Muscle of leg (tissue), 16 donors: ENCODE measurements at places on chromosomes 2 and 18. TPM values are rescaled to one million over a fixed set of nuclear protein-coding genes. Genes with fewer than 3 reads are reported as not detected.

DNA sequence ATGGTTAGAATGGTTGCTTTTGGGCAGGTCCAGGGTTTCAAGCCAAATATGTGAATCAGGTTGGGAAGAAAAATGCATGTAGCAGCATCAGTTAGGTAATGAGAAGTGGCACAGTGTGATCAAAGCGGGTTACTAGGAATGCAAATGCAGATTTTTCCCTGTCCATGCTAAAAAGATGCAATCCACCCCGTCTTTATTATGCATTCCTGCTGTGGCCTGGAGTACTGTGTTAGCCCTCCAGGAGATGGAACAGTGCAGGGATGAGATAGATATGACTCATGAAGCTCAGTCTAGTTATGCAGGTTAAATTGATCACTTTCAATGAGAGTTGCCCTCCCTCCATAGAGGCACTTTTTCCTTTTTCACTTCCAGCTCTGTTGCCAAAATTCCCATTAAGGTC is 283.8 kb downstream of the CTNNA2 start:
- no peaks in the 10 kb centered on the region for H3K4me1 ChIP-seq
- H3K27me3 ChIP-seq = no peaks in the 10 kb centered on the region
- DNase-seq = no peak
- H3K27ac ChIP-seq = no peak overlapping the region
- no peak overlapping the region for H3K4me3 ChIP-seq
- no peaks in the 10 kb centered on the region for H3K36me3 ChIP-seq

DNA sequence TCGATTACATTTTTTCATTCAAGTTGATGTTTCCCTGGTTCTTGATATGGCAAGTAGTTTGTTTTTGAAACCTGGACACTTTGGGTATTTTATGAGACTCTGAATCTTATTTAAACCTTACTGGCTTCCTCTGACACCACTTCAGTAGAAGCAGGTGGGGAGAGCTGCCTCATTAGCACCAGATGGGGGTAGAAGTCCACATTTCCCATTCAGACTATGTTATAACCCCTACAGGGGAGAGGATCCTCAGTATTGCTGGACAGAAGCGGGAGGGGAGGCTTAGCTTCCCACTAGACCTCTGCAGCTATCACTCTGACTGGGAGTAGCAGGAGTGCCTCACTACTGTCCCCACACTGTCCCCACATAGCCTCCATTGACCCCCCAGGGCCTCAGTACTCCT is 145.3 kb upstream of the SLC35G4 start:
- no peak for DNase-seq
- no peak overlapping the region for H3K27ac ChIP-seq
- no peaks in the 10 kb centered on the region for H3K4me1 ChIP-seq
- H3K36me3 ChIP-seq = no peaks in the 10 kb centered on the region
- H3K4me3 ChIP-seq = no peak overlapping the region
- no peaks in the 10 kb centered on the region for H3K27me3 ChIP-seq

- no peak overlapping the region for H3K27ac ChIP-seq
- no peak for DNase-seq
- no peaks in the 10 kb centered on the region for H3K36me3 ChIP-seq
- no peaks in the 10 kb centered on the region for H3K27me3 ChIP-seq
These were observed 15.7 kb downstream of the CCDC85A start for GRCh38 chr2:56199492-56199891.

DNA sequence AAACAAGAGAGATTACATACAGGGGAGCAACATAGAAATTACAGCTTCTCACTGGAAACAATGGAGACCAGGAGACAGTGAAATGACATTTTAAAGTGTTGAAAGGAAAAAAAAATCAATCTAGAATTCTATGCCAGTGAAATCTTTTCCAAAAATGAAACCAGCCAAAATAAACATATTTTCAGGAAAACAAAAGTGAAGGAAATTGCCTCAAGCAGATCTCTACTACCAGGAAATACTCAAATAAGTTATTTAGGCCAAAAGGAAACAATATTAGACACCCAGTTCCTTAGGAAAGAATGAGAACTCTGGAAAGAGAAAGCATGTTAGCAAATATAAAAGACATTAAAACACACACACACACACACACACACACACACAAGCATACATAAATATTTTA is 339.9 kb upstream of the NCKAP5 start:
- no peak overlapping the region for H3K27ac ChIP-seq
- H3K27me3 ChIP-seq = no peaks in the 10 kb centered on the region
- no peak overlapping the region for H3K4me3 ChIP-seq

The SLC23A3 gene
- 1.5 TPM for total RNA-seq

DNA sequence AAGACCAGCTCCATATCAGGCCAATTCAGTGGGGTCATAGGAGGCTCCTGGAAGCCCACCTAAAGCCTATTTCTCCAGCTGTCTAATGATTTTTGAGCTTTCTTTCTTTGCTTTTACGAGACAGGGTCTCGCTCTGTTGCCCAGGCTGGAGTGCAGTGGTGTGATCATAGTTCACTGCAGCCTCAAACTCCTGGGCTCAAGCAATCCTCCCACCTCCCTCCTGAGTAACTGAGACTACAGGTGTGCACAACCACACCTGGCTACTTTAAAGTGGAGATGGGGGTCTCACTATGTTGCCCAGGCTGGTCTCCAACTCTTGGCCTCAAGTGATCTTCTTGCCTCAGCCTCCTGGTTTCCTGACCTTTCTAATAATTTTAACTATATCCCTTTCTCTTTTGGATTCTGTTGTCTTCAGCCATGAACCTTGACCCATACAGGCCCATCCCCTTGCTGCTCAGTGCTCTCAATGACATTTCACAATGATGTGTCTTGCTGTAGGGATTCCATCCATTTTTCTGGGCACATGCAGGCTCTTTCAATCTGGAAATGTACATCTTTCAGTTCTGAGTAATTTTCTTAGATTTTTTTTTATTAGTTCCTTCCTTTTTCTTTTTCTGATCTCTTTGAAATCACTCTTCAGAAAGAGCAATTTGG is 29.7 kb downstream of the GNLY start:
- DNase-seq = no peak
- peaks cover 7% of the 10 kb centered on the region for H3K4me1 ChIP-seq
- H3K36me3 ChIP-seq = no peaks in the 10 kb centered on the region
- no peak overlapping the region for H3K27ac ChIP-seq
